ENCODE measurements at places on chromosomes 7 and 10.
A peak's percentile ranks its signal among the peaks of the same experiment; 100 is the strongest.

DNA sequence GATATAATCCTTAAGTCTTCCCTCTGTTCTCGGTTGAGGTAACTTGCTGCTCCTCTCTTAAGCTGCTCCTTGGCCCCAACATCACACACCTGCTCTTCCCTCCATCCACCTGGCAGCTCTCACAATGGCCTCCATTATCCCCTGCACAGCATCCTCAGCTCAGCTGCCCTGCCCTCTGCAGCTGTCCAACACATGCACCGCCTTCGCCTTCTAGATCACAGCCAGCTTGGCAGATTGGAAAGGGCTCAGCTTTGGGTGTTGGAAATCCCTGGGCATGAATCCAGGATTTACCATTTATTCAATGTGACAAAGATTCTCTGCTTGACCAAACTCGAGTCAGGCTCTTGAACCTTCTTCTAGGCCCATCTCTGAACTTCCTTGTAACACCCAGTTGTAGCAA, 20.6 kb downstream of the RGR start:
- no peak for DNase-seq

DNA sequence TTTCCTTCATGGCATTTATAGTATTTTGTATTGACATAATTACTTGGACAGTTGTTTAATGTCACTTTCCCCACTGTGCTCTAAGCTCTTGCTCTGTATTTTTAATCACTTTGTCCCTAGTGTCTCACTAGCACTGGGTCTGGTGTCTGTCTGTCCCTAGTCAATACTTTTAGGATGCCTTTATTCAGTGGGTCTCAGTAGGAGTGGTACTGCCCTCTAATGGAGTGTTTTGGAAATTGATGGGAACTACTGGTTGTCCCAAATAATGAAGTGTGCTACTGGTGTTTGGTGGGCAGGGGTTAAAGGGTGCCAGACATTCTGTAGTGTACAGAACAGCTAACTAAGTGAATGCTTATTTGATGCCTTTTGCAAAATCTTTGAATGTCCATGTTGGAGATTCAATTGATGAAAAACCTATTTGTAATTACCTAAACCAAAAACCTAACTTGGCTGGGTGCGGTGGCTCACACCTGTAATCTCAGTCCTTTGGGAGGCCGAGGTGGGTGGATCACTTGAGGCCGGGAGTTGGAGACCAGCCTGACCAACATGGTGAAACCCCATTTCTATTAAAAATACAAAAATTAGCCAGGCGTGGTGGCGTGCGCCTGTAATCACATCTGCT, 33.3 kb downstream of the CDK14 start:
- peak; percentile 57 for DNase-seq

DNA sequence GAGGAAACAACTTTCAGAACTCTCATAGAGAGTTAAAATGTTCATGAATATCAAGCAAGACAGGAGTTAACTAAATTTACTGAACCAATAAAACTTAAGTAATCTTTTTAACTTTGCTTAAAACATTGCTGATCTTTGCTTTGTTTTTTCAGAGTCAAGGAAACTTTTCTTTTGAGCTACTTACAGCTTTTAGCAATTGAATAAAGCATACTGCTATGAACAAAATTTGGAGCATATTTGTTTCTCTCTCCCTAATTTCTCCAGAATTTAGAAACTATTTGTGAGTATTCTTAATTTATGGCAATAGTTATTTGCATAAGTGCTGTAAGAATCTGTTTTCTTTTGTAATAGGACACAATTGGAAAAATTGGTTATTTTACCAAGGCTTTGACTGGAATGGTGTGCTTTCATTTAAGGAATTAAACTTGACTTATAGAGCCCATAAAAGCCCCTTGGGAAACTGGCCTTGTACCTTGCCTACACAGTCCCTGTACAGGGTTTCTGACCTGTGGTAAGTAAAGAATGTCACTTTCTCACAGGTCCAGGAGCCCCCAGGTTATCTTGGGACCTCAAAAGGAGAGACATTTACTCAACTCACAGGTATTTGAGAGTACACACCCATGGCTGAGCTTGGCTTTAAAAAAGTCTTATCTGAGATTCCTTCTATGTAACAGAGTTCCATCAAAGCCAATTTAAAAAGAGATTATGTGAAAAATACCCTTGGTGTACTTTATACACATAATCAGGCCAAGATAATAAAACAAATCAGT, 23.3 kb upstream of the KIAA1549 start:
- DNase-seq: no peak

DNA sequence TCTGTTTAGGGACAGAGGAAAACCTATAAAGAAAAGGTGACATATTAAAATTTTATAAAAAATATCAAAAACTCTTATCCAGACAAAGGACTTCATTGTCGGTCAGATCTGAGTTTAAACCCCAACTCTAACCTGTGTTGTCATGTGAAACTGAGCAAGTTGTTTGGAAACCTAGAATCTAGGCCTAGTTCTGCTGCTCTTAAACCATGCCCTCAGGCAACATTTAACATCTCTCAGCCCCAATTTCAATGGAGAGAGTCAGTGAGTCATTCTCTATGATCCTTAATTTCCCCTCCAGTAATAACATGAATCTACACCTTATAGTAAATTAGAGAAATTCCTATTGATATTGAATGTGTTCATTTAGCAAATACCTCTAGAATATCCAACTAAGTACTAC, 192.3 kb downstream of the IMMP2L start:
- DNase-seq: no peak

- DNase-seq: no peak
These were observed 18.5 kb upstream of the ERLIN1 start for GRCh38 chr10:100204370-100204769.
